Suppressor macrophage treated with lipopolysaccharide for 4 hours (primary cell): ENCODE measurements at places on chromosomes 12 and 14.

DNA sequence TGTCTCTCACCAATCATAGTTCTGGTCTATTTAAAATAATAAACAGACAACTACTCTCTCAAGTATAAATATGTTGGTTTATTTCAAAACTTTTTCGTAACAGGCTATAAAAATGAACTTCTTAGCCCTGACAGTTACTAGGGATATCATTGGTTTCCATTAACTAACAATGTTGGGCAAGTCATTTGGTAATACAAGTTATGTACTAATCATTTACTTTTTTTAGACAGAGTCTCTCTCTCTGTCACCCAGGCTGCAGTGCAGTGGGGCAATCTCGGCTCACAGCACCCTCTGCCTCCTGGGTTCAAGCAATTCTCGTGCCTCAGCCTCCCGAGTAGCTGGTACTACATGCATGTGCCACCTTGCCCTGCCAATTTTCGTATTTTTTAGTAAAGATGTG, 14.6 kb upstream of the KANSL2 start:
- DNase-seq, result no peak

DNA sequence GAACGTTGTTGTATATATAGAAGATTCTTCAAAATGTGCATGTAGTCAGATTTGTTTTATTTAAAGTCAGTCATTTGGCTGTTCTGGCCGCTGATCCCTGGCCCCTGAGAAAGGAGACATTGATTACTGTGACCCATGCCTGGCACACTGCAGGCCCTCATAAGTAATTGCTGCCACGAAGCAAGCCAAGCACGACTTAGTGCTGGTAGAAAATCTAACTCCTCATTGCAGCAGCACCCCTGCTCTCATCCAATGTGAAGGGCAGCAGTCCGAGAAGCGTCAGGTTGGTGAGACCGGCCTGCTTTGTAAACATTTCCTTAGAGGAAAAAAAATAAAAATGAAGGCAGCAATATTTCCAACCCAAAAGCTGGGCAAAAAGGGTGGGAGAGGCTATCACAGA, 22.8 kb upstream of the TMTC2 start:
- DNase-seq, result no peak

DNA sequence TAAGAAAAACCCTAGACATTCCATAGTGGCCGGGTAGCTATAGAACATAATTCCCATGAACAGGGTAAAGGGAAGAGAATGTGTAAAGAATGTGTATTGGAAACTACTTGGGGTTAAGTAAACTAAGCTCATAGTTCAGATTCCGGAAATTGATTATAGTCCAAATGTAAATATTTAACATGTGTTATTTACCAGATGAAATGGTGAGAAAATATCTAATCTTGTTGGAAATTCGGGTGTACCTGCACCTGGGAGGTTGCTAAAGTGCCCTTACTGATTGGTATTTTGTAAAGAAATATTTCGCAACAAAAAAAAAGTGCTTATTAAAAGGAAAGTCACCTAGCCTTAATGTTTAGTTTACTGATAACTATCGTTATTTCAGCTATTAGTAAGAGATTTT, 14.4 kb downstream of the RASSF9 start:
- DNase-seq, result no peak

- no peak for DNase-seq
These were observed 444.0 kb downstream of the CCER1 start for GRCh38 chr12:90510948-90511347.

DNA sequence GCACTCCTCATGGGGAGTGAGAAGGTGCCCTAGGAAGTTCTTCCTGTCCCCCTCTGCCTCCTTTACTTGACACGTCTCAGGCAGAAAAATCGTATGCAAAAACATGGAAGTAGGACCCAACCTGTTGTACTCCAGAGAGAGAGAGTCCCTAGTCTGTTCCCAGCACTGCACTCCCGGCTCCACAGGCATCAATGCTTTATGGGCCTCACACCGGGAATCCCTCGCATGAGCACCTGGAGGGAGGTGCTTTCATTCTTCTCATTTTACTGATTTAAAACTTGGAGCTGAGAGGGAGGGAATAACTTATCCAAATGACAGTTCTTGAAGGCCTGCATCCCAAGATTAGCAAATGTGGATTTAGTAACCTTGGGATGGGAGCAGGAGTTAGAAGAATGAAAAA, 1101.4 kb downstream of the BCL11B start:
- no peak for DNase-seq

GRCh38 chr12:27635349-27635972, 60.8 kb upstream of the REP15 start:
- DNase-seq, result peak; percentile 69

DNA sequence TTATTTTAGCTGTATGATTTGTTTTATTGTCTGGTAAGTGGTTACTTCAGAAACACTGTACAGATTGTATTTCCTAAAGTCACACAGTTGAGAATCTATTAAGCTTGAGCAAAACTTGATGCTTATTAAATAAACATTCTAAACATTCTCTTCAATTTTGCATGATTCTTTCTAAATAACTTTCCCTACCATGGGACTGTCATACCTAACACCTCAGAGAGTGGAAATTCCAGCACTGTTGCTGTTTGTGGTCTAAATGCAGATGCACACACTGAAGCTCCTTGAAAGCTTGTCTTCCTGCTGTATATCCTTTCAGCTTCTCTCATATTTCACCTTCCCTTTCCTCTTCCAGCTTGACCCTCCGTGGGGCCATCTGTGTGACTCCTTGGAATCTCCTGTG, 392.0 kb downstream of the LRIG3 start:
- DNase-seq, result no peak

DNA sequence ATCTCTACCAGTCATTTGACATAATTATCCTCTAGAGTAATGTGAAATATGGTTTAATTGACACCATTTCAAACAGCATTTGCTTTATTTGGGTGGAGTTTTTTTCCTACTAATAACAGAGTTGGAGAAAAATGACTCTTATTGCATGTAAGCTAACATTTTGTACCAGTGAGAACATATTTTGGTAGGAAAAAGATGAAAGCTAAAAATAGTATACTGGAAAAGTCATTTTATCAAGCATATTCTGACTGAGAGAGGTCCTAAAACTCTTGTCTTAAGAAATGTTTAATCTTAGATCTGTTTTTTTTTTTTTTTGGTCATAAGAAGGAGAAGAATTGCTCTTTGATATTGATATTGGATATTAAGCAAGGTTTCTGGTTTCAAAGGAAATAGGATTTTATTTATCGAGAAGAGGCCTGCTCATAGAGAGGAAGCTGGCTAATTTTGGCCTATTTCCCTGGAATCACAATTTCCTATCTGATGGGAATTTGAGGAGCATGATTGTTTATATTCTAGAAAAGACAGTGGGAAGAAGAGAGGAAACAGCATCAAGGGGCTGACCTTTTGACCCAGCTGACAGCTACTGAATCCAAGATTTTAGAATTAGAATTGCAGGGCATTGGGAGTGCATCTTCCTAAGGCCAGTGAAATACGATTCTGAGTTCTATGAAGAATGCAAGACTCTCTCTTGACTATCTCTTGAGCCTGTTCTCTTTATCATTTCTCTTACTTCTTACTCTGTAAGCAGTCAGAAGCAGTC, 19.4 kb downstream of the OTOGL start:
- no peak for DNase-seq

GRCh38 chr14:97944380-97944779, 1147.2 kb downstream of the VRK1 start:
- DNase-seq, result no peak

GRCh38 chr14:104678346-104678745, 11.1 kb upstream of the INF2 start:
- DNase-seq, result no peak

- no peak for DNase-seq
These were observed 527 bp upstream of the ATP23 start for GRCh38 chr12:57940915-57941164.

- no peak for DNase-seq
These were observed 62.6 kb downstream of the DUSP16 start for GRCh38 chr12:12499909-12500604.

DNA sequence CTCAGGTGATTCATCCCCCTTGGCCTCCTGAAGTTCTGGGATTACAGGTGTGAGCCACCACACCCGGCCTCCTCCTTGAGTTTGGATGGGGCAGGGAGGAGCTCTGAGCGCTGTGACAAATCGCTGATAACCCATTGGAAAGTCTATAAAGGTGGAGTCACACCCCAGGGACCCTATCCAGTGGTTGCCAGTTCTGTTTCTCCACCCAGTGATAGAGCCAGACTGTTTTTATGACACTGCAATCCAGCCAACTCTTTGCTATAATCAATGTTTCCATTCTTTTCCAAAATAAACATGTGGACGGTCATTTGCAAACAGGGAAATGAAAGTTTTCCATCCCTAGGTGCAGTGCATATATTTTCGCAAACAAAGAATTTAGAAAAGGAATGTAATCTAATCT, 142.0 kb upstream of the PELI2 start:
- no peak for DNase-seq

DNA sequence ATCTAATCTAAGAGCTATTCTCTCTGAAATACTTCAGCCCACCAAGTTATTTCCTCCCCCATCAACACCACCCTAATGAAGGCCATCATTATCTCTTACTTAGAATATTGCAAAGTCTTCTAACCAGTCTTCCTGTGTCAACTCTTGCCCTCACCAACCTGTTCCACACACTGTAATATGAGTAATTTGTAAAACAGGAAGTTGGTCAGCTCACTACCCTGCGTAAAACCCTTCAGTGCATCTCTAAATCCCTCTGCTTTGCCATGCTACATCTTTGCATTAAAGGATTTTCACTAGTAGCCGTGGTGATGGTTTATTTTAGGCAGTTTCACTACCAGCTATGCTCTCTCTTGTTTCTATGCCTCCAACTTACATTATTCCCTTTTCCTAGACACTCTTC, 70.0 kb downstream of the KIF21A start:
- DNase-seq, result no peak

DNA sequence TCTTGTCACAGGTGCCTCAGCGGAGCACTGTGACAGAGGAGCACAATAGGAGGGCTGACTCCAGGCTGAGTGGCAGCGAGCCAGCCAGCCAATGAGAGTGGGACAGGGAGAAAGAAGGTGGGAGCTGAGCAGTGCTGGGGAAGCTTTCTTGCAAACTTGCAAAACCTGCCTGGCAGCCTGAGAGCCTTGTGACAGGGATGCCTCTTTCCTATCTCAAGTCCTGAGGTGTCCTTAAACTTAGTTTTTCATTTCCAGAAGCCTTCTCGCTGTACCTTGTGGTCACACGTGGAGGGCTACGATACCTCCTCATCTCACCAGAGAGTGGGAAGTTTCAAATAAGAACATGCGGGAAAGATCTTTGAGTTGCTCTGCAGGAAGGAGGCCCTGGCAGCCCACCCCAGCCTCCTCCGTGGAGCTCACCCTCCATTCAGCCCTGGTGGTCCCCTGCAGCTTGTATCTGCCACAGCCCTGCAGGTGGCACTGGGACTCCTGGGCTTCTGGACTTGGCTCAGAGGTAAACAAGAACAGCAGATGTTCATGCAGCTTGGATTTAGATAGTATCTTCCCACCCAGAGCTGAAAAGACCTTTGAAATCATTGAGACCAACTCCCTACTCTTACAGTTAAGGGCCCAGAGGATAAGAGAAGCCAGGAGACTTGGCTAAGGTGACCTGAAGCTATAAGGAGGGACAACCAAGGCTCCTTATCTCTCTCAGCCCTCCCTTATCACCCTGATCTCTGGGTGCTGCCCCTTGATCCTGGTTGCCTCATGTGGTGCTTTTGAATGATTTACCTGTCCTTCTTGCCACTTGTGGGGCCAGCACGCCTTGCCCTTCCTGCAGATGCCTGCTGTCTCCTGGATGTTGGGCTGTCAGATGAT, 153.5 kb upstream of the MAX start:
- no peak for DNase-seq

DNA sequence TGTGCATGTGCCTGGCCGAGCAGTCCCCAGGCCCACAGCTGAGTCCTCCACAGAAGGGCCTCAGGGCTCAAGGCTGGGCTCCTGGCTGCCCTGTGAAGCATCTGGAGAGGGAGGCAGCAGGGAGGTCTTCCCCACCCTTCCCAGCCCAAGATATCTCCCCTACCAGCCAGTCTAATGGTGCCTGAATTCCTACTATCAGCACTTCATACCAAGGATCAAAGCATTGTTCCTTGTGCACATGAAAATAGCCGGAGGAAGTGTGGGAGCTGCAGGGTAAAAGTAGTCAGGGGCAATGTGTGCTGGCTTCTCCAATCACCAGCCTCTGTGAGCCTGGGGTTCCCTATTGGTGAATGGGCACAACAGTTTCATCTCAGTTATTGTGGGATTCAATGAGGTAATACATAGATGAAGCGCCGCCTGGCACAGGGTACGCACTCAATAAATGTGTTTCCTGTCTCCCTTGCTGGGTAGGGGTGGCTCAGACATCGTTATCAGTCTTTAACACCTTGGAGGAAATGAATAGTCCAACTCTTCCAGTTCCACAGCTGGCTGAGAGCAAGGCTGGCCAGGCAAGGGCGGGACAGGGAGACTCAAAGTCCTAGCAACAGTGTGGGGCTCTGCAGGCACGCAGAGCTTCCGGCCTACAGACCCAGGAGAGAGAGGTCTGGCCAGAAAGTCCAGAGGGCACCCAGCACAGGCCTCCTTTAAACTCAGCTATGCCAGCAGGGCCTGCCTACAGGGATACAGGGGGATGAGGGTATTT, 39.1 kb upstream of the PNMA1 start:
- DNase-seq, result peak; percentile 50

DNA sequence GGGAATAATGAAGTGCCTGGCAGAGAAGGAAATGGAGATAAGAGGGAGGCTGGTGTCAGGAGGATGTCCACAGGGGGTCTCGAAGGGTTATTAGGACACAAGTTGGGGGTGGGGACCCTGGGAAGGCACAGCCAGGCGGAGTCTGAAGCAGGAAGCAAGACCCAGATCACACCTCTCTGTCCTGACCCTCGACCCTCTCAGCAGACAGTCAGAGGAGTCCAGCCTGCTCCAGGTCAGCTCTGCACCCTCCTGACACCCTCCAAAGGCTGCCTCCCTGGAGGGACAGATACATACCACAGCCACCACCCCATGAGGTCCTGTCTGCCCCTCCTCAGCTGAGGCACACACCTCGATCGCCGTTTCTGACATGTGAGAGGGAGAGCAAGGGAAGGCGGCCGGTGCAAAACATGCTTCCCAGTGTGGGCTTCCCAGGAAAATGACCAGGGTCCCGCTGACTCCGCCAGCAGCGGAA, 9.0 kb downstream of the BCL11B start:
- no peak for DNase-seq

GRCh38 chr12:47850153-47851084, 30.7 kb upstream of the HDAC7 start:
- no peak for DNase-seq

- DNase-seq, result no peak
These were observed 16.4 kb downstream of the NR1H4 start for GRCh38 chr12:100490056-100490455.

- no peak for DNase-seq
These were observed 80.1 kb upstream of the IFNG-AS1 start for GRCh38 chr12:67909091-67909531.

- DNase-seq, result no peak
These were observed 1.0 kb downstream of the MAP3K12 start for GRCh38 chr12:53498235-53498630.

- DNase-seq, result no peak
These were observed 33.3 kb upstream of the CCND2 start for GRCh38 chr12:4240161-4240783.

- no peak for DNase-seq
These were observed 1198.5 kb downstream of the FSCB start for GRCh38 chr14:43308421-43309110.

GRCh38 chr12:94962670-94963069, 40.8 kb downstream of the NDUFA12 start:
- DNase-seq, result no peak

- peak; percentile 40 for DNase-seq
These were observed 1600.5 kb upstream of the SEL1L start for GRCh38 chr14:83133981-83134645.
